ENCODE measurements at places on chromosomes 1 and 21.

DNA sequence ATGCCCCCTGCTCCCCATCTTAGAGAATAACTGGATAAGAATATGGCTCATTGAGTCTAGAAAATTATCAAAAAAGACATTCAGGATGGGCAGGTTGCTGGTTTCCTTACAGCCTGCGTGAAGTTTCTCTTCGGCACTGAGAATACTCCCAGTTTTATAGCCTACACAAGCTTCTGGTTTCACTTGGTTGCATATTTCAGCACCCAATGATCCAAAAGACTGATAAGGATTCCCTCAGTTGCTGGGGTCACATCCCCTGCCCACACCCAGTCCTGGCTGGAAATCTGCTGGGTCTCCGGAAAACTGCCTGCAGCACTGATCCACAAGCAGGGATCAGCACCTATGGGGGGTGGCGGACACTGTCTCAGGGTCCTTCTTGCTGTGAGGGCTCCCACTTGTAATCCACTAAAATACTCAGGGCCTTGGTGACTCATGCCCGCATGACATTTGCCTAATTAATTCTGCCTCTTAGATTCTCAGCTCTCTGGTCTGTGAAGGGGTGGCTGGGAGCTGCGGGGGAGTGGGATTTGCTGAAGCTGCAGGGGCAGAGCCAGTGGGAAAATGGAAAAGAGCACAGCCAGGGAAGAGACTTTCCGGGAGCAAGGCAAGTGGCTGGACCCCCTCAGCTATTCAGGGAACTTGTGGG, 142.5 kb downstream of the ZNF648 start:
- no peak for DNase-seq

GRCh38 chr1:185672719-185673360, 61.4 kb upstream of the HMCN1 start:
- DNase-seq = no peak

DNA sequence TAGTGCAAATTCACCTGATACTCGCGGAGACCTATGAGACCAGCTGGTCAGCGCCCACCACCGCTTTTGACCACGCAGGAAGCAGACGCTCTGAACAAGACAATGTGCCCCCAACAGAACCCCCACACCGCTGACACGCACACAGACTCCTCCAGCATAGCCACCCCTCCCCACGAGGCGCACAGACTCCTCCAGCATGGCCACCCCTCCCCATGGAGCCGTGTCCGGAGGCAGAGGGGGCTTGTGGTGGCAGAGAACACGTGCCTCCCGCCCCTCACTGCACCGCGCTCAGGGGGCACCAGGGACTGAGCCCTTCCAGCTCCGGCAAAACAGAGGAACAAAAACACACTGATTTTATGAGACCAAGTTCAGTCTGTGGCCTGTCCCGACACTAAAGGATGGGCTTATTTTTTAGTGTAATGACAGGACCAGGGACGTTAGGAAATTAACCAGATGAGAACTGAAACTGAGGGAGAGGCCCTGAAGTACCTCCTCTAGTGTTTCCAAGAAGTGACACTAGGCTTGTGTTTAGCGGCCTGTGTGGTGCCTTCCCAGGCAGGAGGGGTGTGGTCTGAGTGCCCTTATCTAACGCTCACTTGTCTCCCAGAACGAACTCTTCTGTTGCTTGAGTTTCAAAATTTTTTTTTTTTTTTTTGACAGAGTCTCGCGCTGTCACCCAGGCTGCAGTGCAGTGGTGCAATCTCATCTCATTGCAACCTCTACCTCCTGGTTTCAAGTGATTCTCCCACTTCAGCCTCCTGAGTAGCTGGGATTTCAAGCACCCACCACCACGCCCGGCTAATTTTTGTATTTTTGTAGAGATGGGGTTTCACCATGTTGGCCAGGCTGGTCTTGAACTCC, 10.0 kb upstream of the AGPAT3 start:
- peak; percentile 99 for DNase-seq

GRCh38 chr1:234658138-234658537, 48.2 kb upstream of the IRF2BP2 start:
- DNase-seq = no peak

DNA sequence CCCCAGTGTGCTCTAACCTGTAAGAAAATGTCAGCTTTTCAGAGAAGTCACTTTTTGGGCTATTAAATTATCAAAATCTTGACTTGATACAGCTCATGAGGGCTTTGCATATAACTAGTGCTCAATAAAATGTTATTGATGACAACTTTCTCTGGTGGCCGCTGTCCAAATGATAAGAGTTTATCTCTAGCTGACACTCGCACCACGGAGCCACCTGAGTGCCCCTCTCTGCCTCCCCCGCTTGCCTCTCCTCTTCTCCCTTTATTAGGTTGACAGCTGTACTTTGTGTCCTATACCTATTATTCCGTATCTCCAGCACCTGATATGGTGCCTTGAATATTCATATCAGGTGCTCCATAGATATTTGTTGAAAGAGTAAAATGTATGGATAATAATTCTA, 82.8 kb downstream of the PHTF1 start:
- peak; percentile 49 for DNase-seq

- DNase-seq = no peak
These were observed 16.0 kb upstream of the AGO1 start for GRCh38 chr1:35866991-35867390.

DNA sequence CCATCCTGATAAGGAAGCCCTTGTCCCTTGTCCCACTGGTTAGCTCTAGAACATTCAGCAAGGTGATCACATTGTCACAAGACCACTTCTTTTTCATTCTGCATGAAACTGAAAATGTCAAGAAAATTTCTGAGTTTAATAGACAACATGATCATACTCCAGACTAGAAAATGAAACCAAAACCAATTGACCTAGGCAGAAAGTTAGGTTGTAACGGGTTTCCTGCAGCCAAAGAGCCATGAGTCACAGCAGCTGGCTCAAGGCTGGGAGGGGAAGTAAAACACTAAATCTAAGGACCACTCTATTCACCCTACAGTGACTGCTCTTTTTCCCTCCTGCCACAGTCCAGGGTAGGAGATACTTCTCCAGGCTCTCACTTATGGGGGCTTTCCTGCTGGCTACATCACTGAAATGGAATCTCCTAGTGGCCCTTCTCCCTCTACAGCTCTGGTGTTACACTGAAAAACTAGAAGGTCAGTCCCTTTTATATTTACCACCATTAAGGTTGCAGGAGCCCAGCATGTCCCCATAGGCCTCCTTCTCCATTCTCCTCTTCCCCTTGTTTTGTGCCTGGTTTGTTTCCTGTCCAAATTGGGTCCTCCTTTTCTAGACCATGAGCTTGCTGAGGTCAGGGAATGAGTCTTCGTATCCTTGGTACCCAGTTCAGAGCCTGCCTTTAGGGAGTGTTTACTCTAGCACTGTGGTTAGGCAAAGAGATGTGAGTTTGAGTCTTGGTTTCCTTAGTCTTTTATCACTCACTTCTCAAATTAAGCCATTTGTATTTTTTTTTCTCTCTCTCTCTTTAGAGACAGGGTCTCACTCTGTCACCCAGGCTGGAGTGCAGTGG, 236.5 kb upstream of the JUN start:
- peak; percentile 49 for DNase-seq

- no peak for DNase-seq
These were observed 90.1 kb downstream of the ATP1B1 start for GRCh38 chr1:169196581-169196980.

DNA sequence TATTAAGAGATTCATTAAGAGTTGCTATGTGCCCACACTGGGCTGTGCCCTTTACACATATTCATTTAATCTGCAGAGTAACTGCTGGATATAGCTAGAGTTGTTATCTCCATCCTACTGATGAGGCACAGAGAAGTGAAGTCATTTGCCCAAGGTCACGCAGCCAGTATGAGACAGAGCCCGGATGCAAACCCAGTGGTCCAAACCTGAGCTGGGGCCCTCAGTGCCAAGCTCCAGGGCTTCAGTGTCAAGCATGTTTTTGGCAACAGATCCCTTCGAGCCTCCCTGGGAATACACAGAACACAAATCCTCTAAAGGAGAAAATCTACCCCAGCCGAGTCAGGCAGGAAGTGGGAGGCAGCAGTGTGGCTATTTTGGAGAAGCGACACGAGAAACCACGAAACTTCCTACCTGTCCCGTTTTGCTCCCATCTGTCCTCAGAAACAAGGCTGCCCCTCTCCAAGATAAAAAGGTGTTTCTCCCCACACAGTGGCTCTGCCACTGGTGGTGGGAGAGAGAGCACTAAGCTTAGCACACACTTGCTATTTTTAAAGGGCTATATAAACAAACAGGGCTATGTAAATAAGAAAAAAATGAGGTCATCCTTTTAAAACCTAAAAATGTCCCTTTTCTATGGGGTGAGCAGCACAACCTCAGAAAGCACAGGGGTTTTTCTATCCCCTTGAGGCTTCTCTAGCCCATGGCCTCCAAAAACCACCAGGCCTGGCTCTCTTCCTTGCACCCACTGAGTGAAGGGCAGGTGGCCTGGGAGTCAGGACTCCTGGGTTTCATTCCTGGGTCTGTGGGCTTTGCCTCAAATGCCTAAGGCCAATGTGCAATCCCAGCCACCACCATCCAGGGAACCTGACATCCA, 138.6 kb upstream of the EDN2 start:
- no peak for DNase-seq

DNA sequence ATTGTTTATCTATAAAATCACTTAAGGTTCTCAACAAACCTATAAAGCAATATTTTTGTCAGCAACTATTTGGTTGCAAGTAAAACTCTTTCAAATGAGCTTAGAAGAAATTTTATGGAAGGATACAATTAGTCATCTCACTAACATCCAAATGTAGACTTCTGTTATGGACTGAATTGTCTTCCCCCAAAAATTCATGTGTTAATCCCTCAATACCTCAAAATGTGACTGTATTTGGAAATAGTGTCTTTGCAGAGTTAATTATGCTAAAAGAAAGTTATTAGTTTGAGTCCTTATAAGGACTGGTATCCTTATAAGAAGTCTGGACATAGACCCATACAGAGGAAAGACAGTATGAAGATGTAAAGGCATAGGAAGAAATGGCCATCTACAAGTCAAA, 357.8 kb upstream of the PRMT6 start:
- DNase-seq = no peak
